CD4-positive, alpha-beta T cell treated with Interferon alpha-2 for 1 hour (primary cell): ENCODE measurements at places on chromosomes 4 and X.

DNA sequence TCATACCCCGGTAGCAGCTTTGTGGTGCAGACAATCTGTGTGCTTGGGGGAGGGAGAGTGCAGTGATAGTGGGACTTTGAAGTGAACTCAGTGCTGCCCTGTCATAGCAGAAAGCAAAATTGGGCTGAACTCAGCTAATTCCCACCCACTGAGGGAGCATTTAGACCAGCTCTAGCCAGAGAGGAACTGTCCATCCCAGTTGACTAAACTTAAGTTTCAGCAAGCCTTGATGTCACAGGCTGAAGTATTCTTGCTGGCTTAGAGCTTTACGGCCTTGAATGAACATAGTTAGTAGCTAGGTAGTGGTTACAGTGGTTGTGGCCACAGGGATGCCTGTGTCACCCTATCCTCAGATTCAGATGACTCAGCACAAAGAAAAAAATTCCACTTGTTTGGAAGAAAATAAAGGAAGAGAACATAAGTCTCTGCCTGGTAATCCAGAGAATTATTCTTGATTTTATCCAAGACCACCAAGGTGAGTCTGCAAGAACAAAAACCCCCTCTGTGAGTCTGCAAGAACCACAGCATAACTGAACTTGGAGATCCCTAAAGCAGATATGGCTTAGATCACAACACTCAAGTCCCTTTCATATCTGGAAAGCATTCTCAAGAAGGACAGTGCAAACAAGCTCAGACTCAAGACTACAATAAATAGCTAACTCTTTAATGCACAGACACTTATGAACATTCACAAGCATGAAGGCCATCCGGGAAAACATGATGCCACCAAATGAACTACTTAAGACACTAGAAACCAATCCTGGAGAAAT, 39.4 kb downstream of the ADH7 start:
- DNase-seq, result no peak

DNA sequence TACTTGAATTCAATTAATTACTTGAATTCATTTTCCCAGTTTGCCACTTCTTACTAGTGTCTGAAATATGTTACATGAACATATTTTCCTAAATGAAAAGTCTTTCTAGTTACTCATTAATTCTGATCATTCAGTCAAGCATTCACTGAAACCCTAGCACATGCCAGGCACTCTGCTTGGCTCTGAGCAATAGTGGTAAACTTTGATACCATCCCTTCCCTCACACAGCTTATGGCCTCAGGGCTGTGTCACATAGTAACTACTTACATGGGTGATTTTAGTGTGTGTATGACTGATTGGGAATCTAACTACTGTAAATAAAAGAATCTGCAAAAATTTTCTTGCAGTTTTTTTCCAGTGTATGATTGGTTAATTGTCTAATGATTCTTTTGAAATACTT, 32.7 kb downstream of the METAP1 start:
- DNase-seq, result no peak

DNA sequence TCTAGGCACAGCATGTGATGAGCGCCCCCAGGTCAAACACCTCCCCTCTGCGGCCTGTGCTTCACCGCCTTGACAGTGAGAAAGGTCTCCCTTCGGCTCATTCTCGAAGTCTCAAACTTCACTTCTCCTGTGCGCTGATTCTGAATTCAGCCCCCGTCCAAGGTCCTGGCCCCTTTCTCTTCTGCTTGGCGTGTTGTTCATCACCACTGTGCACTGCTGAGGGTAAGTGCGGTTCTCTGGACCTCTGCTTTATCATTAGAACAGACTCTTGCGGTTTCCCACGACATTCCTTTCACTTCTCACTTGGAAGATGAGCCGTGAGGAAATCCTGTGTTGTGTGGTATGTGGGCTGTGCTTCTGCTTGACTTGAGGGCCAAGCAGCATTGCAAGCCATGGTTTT, 11.9 kb downstream of the HTT-AS start:
- DNase-seq, result no peak

GRCh38 chrX:105018865-105019264, 201.6 kb downstream of the TEX13A start:
- DNase-seq, result no peak

DNA sequence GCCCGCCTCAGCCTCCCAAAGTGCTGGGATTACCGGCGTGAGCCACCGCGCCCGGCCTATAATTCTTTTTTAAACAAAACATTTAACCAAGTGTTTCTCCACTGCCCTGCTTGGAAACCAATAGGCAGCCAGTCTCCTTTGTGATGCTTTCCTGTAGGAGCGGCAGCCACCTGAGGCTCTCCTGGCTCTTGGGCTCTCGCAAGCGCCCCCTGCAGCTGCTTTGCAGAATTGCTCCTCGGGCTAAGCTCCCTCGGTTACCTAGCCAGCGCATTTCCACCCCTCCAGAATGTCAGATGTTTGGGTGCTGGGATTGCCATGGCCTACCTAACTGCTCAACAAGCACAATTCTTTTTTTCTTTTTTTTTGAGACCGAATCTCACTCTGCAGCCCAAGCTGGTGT, 7.7 kb downstream of the S100P start:
- DNase-seq, result peak; percentile 62

- no peak for DNase-seq
Observed at GRCh38 chrX:145502670-145503069, 255.4 kb downstream of the SPANXN1 start.

GRCh38 chrX:154600759-154601374, 15.9 kb downstream of the CTAG1A start:
- no peak for DNase-seq

- no peak for DNase-seq
Observed at GRCh38 chrX:24775891-24776290, 82.2 kb downstream of the POLA1 start.

DNA sequence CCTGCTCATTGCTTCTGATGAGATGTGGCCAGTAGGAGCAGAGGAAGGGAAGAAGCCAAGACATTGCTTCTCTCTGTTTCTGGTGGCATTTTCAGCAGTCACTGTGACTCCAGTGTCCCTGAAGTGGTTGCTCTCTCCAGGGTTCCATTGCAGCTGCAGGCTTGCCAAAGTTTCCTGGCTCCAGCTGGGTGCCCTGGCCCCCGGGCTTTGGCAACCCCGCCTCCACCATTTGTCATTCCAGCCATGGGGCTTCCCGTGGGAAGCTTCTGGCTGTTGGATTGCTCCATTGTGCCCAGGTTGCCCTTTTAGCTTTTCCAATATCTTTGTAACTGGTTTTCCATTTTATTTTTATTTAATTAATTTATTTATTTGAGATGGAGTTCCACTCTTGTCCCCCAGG, 12.7 kb downstream of the FGFBP1 start:
- DNase-seq, result no peak

DNA sequence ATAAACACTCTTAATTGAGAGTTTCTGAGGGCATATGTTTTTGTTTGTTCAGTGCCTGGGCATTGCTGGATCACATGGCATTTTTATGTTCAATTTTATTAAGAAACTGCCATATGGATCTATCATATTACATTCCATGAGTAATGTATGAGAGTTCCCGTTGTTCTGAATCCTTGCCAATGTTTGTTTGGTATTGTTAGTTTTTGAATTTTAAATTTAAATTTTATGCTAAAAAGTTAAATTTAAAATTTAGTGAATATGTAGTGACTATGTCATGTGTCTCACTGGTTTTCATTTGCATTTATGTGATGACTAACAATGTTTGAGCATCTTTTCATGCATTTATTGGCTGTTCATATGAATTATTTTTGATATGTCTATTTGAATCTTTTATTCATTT, 54.8 kb upstream of the GEMIN8 start:
- no peak for DNase-seq

DNA sequence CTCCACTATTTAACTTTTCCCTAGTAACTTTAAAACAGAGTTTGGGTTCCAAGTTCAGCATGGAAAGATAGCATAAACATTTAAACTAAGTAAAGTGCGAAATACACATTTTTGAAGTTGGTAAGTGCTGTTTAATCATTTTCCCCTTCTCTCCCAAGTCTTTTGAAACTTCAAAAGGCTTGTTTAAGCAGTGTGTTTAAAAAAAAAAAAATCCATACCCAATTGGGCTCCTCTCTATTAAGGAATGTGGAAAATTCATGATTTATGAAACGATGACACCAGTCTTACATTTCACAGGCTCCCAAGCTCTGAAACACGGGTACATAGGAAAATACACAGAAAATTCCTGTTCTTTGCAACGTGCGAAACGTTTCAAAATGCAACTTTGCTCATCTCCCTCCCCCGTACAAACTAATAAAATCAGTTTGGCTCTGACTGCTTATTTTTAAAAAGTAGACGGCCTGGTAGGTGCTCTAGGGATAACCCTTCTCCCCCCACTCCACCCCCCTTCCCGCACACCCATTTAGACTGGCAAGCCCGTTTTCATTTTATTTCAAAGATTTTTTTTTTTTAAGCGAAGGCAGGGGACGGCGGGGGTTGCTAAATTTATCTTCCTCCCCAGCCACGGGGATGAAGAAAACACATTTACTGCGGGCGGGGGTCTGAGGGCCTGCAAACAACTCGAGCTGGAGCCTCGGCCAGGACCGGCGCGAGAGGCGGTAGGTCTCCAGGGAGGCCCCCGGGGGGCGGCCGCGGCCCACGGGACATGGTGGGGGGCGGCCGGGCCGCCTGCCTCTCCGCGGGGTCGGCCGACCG, 786 bp upstream of the ZFX start:
- peak; percentile 46 for DNase-seq

DNA sequence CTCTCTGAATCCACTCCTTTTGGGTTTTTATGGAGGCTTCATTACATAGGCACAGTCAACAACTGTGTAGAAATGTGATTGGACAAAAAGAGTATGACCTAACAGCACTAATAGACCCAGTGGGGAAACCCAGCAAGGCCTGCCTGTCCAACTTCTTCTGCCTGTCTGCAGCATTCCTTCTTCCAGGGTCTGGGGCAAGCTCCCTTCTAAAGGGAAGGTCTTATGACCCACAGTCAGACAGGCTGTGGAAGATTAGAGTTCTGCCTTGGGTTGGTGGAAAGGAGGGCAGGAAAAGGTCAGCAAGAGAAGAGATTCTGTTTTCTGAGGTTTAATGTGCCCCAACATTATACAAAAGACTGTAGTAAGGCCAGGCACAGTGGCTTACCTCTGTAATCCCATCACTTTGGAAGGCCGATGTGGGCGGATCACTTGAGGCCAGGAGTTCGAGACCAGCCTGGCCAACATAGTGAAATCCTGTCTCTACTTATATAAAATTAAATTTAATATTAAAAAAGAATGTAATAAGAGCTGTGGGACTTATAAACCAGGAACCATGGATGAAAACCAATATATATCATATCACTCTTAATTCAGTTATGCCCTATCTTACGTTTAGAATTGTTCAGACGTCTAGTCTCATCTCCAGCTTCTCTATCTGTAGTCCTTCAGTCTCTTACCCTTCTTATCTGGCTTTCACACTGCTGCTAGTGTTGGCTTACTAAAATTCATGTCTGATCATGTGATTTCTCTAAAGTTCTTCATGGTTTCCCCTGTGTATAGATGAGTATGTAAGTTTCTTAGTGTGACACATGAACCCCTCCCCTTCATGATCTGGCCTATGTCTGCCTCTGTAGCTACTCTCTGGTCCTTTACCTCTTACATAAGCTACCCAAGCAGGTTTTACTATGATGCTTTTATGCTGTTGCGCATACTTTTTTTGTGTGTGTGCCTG, 6.2 kb downstream of the CLCN3 start:
- peak; percentile 28 for DNase-seq

DNA sequence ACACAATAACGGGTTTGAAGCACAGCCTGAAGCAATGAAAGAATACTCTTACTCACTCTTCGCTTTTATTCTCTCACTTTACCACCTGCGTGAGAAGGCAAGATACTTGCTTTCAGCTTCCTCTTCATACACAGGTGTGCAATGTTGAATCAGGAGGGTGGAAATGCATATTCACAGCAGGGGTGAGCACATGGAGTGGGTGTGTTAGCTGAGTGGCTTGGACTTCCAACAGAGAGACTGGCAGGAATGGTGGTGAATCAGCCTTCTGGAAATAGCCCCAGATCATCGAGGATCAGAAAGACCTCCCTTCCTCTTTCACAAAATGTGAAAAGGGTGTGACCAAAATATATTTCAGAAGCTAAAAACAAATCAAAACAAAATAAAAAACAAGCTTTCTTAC, 521.2 kb downstream of the STIM2 start:
- no peak for DNase-seq

DNA sequence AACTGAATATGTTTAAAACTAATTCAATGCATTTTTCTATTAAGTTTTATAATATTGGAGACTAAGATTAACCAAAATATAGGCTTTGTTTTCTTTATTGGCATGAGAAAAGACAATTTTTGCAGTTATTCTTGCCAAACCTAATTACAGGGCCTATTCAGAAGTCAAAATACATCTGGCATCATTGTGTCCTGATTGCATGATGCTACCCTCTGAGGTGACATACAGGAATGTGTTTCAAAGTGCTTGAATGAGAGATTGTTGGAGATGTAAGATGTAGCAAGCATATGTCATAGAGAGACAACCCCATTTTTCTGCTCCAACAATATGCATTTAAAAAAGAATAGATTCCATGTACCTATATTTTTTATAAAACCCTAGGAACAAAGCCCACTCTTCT, 1036.4 kb downstream of the PCDH18 start:
- DNase-seq, result no peak

DNA sequence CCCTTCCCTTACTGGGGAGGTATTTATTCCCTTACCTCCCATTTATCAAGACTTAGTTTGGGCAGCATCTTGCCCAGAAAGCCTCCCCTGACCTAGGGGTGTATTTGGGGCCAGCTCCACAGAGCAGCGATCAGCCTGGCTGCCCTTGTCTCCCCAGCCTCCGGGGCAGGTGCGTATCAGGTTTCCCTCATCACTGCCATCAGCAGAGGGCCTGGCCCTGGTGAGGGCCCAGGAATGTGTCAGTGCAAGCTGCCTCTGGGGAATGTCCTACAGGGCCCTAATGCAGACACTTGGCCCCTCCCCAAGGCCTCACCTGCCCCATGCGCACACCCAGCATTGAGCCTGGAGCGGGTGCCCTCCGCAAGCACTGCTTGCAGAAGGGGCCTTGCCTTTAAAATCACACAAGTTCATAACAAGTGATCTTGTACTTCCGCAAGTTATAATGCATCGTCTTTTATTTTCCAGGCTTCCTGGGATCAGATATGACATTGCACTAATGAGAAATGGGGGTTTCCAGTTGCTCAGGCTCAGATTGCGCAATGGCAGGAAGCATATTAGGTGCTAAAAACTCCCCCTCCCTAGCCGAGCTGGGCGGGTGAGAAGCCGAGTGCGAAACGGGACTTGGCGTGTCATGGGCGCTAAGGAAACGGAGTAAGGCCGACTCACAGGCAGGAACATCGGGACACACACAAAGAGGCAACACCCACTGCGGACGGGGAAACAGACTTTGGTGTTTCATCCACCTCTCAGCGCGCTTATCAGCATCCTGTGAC, 25.4 kb upstream of the AFAP1 start:
- DNase-seq, result peak; percentile 78

DNA sequence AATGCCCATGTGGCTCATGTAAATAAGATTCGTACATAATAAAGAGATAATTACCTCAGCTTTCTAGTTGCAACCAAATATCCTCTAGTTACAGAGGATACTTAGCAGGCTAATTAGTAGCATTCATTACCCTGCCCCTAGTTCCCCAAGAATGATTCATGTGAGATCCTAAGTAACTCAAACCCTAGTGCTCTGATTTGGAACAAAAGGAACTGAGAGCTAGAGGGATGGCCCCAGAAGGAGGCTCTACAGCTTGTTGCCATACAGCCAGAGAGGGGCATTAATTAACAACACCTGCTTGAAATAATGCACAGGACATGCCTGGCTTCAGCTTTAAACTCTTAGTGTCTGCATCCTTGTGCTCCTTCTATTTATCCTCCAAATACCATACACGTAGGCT, 32.6 kb upstream of the CBR4 start:
- DNase-seq, result no peak

- no peak for DNase-seq
Observed at GRCh38 chr4:114813961-114814360, 215.4 kb downstream of the UGT8 start.
